ENCODE measurements at places on chromosomes 5 and 9. TPM values are rescaled to one million over a fixed set of nuclear protein-coding genes. Genes with fewer than 3 reads are reported as not detected.

DNA sequence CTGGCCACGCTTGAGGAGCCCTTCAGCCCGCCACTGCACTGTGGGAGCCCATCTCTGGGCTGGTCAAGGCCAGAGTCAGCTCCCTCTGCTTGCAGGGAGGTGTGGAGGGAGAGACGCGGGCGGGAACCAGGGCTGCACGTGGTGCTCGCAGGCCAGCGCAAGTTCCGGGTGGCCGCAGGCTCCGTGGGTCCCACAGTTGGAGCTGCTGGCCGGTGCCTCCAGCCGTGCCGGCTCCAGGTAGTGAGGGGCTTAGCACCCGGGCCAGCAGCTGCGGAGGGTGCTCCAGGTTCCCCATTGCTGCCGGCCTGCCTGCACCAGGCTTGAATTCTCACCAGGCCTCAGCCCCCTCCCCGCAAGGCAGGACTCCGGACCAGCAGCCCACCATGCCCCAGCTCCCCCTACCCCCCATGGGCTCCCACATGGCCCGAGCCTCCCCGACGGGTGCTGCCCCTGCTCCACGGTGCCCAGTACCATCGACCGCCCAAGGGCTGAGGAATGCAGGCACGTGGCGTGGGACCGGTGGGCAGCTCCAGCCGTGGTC lies 192.8 kb upstream of the IZUMO3 start:
- no peak for DNase-seq

- no peak for DNase-seq
Measured at GRCh38 chr5:174147551-174147950, 102.0 kb downstream of the NSG2 start.

- no peak for DNase-seq
Measured at GRCh38 chr9:123395276-123395688, 39.3 kb downstream of the CRB2 start.

Gene TNFAIP8
- 7.8 TPM for total RNA-seq

DNA sequence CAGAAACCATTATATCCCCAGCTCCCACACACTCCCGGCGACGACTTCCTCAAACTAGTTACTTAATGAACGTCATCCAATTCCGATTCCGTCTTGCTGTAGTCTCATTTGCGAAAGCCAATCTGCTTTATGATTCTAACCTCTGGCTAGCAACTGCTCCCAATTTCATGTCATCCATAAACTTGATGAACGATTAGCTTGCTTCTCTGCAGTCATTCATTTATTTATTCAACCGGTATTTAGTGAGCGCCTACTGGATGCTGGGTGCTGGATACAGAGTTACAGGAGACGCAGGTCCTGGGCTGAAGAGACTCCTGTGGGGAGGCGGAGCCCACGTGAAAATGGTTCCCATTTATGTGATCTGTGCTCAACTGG lies 46.2 kb downstream of the TSPAN17 start:
- no peak for DNase-seq

DNA sequence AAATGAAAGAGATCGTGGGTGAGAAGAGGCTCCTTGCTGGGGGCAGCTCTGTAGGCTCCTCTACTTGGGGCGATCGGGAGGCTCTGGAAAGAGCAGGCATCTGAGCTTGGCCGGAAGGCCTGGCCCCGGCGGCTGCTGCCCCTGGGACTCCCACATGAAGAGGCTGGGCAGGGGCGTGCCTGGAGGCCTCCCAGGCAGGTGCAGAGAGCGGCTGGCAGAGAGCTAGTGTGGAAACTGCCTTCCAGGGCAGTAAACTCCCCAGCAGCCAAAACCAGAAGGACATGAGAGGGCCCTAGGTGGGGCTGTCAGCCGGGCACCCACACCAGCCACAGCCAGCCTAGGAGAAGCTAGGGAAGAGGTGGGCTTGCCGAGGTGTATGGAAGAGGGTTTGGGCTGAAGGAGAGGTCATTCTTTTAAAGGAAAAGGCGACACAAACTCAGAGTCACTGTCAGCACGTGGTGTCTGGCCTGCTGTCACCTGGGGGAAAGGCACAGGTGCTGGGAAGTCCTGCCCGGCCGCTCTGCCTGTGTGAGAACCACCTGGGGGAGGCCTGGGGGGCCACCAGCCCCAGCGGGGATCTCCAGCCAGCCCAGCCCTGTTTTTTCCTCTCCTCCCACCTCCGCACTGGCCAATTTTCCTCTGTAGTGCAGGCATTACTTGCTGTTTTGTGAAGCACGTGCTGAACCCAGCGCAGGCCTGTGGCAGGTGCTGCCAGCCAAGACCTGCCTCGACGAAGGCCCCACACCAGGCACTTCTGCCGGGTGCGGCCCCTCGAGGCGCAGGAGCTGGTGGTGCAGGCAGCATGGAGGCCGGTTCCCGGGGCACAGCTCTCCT lies 44.8 kb upstream of the EGFL7 start:
- DNase-seq: no peak

GRCh38 chr5:41503310-41503709 lies 7.1 kb downstream of the PLCXD3 start:
- DNase-seq: no peak

Gene NELFB
- total RNA-seq: 24.6 TPM

GRCh38 chr5:142134331-142135010 lies 25.9 kb downstream of the NDFIP1 start:
- no peak for DNase-seq

GRCh38 chr9:113425072-113425471 lies 14.5 kb downstream of the C9orf43 start:
- DNase-seq: no peak

Gene MYORG
- total RNA-seq: 13.4 TPM

Gene SAPCD2
- 0.04 TPM for total RNA-seq

- DNase-seq: no peak
Measured at GRCh38 chr9:123960366-123960765, 30.4 kb upstream of the DENND1A start.

- DNase-seq: no peak
Measured at GRCh38 chr9:68555437-68556150, 14.9 kb upstream of the TMEM252 start.

- DNase-seq: no peak
Measured at GRCh38 chr9:5817862-5818261, 15.1 kb downstream of the ERMP1 start.

Gene STK32A
- total RNA-seq: 3.5 TPM

GRCh38 chr5:173454361-173454735 lies 126.1 kb upstream of the STC2 start:
- DNase-seq: no peak

DNA sequence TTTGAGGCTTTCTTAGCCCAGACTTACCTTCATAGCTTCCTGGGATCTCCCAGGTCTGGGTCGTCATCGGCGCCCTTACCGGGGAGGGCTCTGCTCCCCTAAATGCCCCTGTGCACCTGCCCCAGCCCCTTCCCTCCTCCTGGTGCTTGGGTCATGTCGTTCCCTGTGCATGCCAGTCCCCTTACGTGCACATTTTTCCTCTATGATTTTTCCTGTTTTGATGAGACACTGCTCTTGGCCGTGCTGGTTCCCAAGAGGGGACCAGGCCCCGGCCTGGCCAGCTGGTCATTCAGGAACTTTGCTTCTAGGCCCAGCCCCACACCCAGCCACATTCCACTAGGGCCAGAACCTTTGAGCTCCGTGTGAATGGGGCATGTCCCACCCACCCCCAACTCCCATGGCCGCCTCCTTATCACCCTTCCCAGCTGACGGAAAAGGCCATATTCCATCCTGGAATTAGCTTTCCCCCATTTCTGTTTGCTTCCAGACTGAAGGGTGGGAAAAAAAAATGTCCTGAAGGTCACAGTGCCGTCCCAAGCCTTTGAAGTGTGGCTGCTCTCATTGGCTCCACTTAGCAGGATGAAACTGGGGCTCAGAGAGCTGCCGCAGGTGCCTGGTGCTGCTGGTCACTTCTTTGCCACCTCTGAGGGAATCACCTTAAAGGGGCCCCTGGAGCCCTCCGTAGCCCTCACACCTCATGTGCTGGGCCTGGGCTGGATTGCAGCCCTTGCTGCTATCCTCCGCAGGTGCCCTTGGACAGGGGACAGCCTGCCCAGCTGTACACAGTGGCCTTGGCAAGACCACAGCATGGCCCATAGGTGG lies 25.1 kb downstream of the ERGIC1 start:
- DNase-seq: peak; percentile 71

GRCh38 chr9:134327671-134328231 lies 1.5 kb downstream of the RXRA start:
- no peak for DNase-seq

GRCh38 chr9:123642291-123643278 lies 286.6 kb downstream of the CRB2 start:
- DNase-seq: no peak

GRCh38 chr5:111439473-111440075 lies 72.8 kb downstream of the STARD4 start:
- no peak for DNase-seq

Gene PCDHB7
- total RNA-seq: 0.61 TPM

- no peak for DNase-seq
Measured at GRCh38 chr9:18473652-18474279, at the start of gene ADAMTSL1. Gene ADAMTSL1 (plus strand): TSS chr9:18474153. CDS start chr9:18474233, 80 bp downstream.

Data from pancreas (tissue), 10 donors.